ENCODE measurements at places on chromosomes 16 and 17.
A peak's percentile ranks its signal among the peaks of the same experiment; 100 is the strongest.

DNA sequence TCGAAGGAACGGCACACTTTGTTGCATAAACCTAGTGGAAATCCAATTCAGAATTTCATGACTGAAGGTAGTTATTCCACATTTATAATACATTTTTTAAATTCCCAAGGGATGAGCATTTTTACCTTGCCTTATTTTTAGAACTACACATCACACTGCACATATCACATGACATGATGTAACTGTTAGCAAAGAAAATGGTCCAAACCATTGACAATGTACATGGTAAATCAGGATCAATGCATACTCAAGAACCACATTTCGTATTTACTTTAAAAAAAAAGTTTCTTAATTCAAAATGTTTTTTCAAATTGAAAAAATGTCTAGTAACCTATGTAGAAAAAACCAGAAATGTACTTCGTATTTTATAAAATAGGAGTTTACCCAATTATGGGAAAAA lies 2.5 kb downstream of the KANSL1 start:
- DNase-seq = no peak

GRCh38 chr16:15434079-15434424 lies 336 bp upstream of the BMERB1 start:
- DNase-seq = no peak

DNA sequence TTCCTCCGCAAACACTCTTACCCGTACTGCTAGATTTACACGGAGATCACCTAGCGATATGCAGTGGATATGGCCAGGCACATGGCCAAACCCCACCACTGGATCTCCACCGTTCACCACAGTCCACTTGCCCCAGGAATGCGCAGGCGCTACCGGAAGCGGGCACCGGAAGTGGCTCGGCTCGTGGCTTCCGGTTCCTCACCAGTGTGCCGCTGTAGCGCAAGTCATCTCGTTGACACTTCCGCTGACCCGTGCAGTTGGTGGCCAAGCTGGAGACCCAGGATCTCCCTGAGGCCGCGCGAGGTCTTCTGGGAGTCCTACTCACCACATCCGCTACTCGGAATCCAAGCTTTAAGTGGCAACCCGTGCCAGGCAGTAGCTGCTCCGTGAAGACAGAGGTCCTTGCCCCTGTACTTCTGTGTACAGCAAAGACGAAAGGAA lies 11.5 kb downstream of the ZNF597 start:
- peak; percentile 17 for DNase-seq

- DNase-seq = no peak
Observed at GRCh38 chr17:58271216-58271931, 9.4 kb downstream of the MPO start.
